ENCODE measurements at places on chromosomes 3 and 15.
A peak's percentile ranks its signal among the peaks of the same experiment; 100 is the strongest.

DNA sequence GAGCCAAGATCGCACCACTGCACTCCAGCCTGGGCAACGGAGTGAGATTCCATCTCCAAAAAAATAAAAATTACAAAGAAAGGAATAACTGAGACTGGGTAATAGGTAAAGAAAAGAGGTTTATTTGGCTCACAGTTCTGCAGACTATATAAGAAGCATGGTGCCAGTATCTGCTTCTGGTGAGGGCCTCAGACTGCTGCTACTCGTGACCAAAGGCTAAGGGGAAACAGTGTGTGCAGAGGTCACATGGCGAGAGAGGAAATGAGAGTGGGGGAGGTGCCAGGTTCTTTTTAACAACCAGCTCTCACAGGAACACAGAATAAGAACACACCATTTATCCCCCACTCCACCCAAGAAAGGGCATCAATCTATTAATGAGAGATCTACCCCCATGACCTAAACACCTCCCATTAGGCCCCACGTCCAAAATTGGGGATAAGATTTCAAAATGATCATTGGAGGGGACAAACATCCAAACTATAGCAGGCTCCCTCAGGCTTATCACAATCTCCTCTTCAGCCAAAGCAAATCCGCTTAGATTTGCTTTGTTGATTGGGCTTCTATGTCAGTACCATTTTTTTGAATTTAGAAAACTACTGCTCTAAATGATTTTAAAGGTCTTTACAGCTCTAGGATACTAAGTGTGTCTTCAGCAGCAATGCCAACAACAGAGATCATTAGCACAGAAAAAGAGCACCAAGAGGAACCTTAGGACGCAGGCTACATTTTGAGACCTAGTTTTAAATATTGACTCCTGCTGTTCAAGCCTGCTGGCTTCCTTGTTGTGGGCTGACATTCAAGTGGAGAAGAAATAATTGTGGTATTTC lies 84.2 kb upstream of the TBL1XR1 start:
- no peak for DNase-seq

DNA sequence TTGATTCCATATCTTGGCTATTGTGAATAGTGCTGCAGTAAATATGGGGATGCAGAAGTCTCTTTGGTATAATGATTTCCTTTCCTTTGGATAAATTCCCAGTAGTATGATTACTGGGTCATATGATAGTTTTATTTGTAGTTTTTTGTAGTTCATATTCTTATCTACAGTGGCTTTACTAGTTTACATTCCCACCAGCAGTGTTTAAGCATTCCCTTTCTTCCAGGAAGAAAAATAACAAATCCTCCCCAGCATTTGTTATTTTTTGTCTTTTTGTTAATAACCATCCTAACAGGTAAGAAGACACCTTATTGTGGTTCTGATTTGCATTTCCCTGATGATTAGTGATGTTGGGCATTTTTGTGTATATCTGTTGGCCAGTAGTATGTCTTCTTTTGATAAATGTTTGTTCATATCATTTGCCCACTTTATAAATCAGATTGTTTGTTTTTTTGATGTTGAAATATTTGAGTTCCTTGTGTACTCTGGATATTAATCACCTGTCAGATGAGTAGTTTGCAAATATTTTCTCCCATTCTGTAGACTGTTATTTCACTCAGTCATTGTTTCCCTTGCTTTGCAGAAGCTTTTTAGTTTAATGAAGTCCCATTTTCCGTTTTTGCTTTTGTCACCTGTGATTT lies 163.3 kb upstream of the THRB start:
- DNase-seq: no peak

DNA sequence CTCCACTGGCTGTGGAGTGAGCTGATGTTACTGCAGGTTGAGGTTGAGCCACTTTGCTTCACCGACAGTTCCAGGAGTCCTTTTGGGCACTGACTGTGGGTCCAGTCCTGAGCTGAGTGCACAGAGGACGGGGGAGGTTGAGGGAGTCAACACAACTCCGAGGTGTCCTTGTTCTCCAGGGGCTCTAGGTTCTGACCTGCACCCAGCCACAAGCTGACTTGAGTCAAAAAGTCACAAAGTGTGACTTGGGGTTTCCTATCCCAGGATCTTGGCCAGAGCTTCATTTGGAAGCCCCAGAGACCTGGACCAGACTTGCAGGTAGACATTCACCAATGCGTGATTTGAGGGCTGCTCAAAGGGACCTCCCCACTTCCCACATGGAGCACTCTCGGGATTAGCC lies 95.0 kb downstream of the FAM43A start:
- DNase-seq: no peak

- DNase-seq: no peak
Measured at GRCh38 chr3:179943117-179943880, 93.4 kb downstream of the PEX5L start.

DNA sequence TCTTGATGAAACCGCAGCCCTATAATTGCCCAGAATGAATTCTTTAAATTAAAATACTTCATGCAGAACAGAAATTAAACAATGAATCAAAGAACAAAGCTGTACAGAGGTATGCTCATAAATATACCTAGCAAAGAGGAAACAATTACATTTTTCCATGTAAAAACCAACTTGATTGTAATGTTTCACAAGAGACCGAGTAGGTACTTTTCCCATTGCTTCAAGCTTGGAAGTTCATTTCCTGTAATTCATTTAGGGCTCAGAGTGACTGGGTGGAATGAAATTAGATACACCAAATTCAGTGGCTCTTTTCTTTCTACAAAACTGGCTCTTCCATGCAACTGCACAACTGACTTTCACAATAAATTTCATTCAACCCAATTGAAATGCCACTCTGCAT lies 51.4 kb downstream of the FHIT start:
- no peak for DNase-seq

- DNase-seq: no peak
Measured at GRCh38 chr3:118501152-118501551, 533.5 kb downstream of the IGSF11 start.

GRCh38 chr3:156606729-156607128 lies 51.8 kb upstream of the SSR3 start:
- DNase-seq: no peak

DNA sequence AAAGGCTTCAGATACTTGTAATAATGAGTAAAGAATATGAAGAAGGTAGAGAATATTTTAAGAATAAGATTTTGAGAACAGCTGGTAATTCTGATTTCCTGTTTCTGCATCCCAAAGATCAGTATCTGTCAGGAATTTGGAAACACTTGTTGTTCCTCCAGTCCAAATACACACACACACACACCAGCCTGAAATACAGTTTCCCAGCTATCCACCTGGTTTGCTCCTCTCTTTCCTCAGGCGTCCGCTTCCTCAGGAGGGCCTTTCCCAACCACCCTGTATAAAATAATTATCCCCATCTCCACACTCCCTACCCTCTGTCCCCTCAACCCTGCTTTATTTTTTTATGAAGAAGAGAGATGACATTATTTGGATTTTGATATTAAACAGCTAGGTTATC lies 2.0 kb upstream of the FSIP1 start:
- no peak for DNase-seq

DNA sequence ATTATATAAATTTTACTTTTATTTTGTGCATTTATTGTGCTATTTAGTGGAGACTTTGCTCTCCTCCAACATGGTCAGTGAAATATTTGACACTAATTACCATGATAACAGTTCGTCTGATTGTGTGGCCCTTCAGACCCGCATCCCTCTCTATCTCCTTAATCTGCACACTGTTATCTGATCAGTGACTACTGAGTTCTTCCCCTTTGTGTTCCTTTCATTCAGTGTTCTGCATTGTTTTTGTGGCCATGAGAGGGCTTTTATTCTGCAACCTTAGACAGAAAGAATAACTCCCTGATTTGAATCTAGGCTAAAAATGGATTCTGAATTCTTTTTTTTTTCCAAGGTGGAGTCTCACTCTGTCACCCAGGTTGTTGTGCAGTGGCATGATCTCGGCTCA lies 11.9 kb upstream of the FMN1 start:
- DNase-seq: no peak

DNA sequence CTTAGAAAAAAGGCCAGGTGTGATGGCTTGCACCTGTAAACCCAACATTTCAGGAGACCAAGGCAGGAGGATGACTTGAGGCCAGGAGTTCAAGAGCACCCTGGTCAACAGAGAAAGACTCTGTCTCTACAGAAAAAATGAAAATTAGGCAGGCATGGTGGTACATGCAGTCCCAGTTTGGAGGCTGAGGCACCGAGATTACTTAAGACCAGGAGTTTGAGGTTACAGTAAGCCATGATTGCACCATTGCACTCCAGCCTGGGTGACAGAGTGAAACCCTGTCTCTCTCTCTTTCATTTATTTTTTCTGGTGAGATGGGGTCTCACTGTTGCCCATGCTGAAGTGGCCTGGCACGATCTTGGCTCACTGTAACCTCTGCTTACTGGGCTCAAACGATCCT lies 24.7 kb downstream of the IP6K1 start:
- DNase-seq: no peak

GRCh38 chr3:110969229-110970211 lies 102.1 kb upstream of the NECTIN3 start:
- DNase-seq: no peak

- no peak for DNase-seq
Measured at GRCh38 chr15:67030036-67030762, 35.2 kb upstream of the SMAD3 start.

- DNase-seq: no peak
Measured at GRCh38 chr3:148607491-148607890, 90.2 kb upstream of the AGTR1 start.

DNA sequence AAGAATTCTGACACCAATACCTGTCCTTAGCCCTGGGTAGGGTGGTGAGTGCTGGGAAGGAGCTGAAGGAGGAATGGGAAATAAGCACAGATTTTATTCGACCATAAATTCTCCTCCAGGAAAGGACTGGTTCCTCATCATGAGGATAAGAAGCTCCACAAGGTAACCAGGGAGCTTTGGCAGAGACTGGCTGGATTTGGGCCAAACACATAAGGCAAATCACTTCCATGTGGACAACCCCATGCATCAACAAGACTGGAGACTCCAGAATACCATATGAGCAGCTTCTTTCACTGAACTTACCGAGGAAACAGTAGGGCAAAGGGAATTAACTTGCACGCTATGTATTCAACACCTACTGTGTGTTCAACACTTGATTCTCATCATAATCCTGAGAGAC lies 312.5 kb downstream of the NTRK3 start:
- DNase-seq: no peak

GRCh38 chr3:71728632-71729342 lies 3.6 kb upstream of the EIF4E3 start:
- no peak for DNase-seq

GRCh38 chr3:169103951-169104941 lies 559.3 kb downstream of the MECOM start:
- no peak for DNase-seq

GRCh38 chr3:16264174-16264707 lies 502 bp downstream of the DPH3 start:
- DNase-seq: no peak

GRCh38 chr3:164657631-164658030 lies 420.7 kb downstream of the SI start:
- no peak for DNase-seq

- no peak for DNase-seq
Measured at GRCh38 chr3:150349314-150350097, 58.6 kb upstream of the TSC22D2 start.

DNA sequence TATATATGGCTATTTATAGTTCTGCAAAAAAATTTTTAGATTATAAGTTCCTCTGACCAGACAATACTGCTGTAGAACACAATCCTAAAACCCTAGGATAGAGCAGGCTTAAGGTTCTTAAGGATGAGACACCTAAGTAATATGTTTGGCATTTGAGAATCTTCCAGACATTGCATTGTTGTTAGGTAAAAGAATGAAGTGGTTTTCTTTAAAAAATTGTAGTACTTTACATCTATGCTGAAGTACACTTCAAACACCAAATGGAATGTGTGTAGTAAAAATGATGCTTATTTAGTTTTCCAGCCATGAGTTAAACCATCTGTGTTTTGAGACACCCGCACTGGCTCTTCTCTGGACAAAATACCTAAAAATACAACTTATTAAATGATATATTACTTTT lies 857.7 kb downstream of the OTOL1 start:
- DNase-seq: no peak

- no peak for DNase-seq
Measured at GRCh38 chr3:64488939-64489338, 198.9 kb downstream of the ADAMTS9 start.

- DNase-seq: no peak
Measured at GRCh38 chr3:145079436-145079835, 1081.5 kb downstream of the PLOD2 start.

GRCh38 chr3:38521391-38521987 lies 25.3 kb downstream of the EXOG start:
- DNase-seq: peak; percentile 5

DNA sequence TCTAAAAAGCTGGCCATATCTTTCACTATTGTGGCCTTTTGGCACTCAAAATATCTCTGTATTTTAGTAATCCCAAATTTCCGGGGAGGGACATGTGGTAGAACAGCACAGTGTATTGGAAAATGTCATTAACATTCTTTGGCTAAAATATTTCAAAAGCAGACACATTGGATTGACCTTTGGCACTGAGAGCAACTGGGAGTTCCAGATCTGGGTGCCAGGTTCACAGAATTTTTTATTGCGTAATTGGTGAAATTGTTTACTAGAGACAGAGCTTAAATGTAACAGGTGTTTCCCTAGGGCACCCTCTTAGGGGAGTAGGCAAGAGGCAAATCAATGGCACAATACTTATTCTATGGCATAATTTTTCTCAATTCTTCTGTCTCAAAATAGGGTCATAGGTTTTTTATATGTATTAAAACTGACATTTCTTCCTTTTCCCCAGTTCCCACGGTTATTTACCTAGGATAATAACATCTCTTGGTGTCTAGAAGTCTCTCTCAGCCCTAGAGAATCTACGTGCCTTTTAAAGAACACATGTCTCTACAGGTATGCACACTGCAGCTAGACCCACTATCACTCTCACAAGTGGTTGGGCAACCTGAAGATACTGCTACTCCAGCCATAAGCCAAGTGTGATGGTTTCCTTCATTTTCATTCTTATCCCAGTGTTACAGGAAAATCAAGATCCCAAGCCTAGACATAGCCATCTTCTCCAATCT lies 10.6 kb downstream of the RBMS3 start:
- DNase-seq: no peak

- no peak for DNase-seq
Measured at GRCh38 chr3:195512798-195513345, 30.3 kb downstream of the PPP1R2 start.

- DNase-seq: no peak
Measured at GRCh38 chr15:42060797-42061196, 33.6 kb downstream of the PLA2G4D start.

GRCh38 chr3:23028294-23028693 lies 174.8 kb upstream of the UBE2E2 start:
- DNase-seq: no peak

GRCh38 chr3:149507491-149508324 lies 33.2 kb downstream of the TM4SF4 start:
- no peak for DNase-seq

DNA sequence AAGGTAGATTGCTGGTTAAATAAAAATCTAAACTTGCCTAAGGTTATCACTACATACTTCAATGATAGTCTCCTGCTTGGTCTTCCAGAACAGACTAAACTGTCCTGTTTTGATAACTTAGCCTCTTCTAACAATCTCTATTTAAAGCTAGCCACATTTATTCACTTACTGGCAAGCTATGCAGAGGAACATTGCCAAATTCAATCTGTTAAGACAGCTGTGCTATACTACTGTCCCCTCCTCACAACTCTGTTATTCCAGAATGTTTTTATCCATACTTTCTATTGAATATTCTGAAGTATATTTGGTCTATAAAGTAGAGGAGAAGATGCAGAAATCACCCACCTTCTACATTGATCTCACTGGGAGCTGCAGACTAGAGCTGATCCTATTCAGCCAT lies 594.0 kb upstream of the CCDC54 start:
- no peak for DNase-seq

Data from stimulated activated CD8-positive, alpha-beta memory T cell treated with anti-CD3 and anti-CD28 coated beads, Interleukin-12 subunit alpha, Interleukin-12 subunit beta, amount 100 ng/mL, for 4 hours (primary cell).